MCF 10A (cell line): ENCODE measurements at places on chromosomes 3 and 15. TPM values are rescaled to one million over a fixed set of nuclear protein-coding genes. Genes with fewer than 3 reads are reported as not detected.
A peak's percentile ranks its signal among the peaks of the same experiment; 100 is the strongest.

The FSD2 gene
- total RNA-seq = not detected in 2 replicates

GRCh38 chr15:89898614-89899294 is 5.0 kb upstream of the AP3S2 start:
- DNase-seq = peak; percentile 78

- DNase-seq = no peak
These were observed 389 bp downstream of the ARPC4 start for GRCh38 chr3:9793161-9793781.

DNA sequence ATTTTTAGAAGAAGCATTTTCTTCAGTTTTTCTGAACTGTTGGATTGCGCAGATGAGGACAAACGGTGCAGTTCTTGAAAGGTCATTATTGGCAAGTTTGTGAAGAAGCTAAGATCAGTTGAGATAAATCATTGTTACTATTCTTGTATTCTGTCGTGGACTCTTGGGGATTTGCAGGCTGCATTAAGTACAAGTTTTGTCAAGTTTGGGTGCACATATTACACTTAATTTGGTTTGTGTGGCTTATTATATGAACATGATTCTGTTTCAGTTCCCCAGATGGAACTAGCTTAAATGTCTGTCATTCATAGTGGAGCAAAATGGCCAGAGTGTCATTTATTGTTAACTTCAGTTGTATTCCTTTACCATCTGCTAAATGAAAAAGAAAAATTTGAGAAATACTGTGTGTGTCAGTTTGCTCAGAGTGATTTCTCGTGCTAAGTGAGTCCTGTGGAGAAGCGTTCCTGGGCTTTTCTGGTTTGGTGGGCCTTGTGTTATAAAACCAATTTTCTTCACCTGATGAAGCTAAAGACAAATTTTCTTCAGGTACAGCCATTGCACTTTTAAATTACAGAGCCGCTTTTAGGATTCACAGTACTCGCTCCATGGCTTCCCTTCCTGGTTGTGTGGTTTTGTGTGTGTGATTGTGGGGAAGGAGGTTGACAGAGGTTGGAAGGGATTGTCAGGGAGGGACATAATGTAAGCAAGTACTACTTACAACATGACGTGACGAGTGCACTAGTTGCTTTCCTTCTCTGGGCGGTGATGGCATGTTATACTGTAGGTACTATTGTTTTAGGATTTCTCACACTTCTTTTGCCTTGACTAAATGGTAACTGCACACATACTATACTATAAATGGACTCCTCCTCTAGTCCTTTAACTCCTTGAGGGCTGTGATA is 1.7 kb downstream of the AKAP13 start:
- peak; percentile 49 for DNase-seq

DNA sequence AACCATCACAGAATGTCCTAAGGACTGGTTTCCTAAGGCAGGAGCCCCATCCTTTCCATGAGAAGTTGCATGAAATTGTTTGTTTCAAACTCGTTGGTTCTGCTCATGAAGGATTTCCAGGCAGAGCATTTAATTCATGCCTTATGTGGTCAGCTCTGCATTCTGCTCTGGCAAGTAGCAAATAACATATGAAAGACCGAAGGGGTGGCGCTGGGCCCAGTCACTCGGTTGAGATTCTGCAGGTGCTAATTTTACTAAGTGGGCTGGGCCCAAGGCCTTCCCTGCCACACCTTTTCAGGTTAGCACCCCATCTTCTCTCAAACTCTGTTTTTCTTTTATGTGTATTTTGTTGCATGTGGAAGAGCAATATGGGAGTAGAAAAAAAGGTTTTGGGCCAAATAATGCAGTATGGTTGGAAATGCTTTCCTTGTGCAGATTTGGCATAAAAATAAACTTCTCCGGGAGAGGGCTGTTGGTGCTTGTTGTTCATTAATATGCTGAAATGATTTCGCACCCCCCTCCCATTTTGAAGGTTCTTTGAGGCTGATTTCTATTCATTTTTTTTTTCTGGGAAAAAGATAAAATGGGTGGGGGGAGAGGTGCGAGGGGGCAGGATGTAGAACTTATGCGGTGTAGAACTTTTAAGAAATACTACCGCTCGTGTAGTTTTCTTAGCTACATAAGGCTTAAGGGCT is 182.9 kb upstream of the FEZF2 start:
- DNase-seq = no peak

- DNase-seq = no peak
These were observed 115.7 kb downstream of the MBNL1 start for GRCh38 chr3:152384412-152384811.

- no peak for DNase-seq
These were observed 123.0 kb downstream of the SUCLG2 start for GRCh38 chr3:67531181-67532101.

- no peak for DNase-seq
These were observed 212.5 kb downstream of the XXYLT1 start for GRCh38 chr3:195058336-195059005.

- DNase-seq = no peak
These were observed 1076.1 kb upstream of the CADM2 start for GRCh38 chr3:83882701-83883100.

GRCh38 chr3:65761446-65762234 is 277.1 kb downstream of the MAGI1 start:
- DNase-seq = no peak

DNA sequence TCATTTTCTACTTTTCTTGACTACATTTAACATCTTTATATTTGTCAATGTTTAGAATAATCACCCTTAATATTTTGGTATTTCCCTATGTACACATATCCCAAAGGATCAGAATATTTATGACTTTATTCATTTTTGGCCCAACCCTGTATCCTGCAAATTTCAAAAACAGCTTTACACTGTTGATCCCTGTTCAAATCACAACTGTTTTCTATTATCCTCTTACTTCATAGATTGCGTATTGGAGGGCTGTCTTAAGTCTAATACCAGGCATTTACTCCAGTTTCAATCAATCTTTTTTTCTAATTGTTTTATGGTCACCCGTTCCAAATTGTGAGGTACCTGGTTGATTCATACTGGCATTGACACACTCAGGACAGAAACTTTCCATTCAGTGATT is 107.9 kb downstream of the RPL22L1 start:
- DNase-seq = no peak

The SST gene
- not detected in 2 replicates for total RNA-seq

The CPB1 gene
- total RNA-seq = not detected in 2 replicates

GRCh38 chr3:39376959-39377634 is 6.1 kb upstream of the SLC25A38 start:
- no peak for DNase-seq
